ENCODE measurements at places on chromosomes 6 and 20.

DNA sequence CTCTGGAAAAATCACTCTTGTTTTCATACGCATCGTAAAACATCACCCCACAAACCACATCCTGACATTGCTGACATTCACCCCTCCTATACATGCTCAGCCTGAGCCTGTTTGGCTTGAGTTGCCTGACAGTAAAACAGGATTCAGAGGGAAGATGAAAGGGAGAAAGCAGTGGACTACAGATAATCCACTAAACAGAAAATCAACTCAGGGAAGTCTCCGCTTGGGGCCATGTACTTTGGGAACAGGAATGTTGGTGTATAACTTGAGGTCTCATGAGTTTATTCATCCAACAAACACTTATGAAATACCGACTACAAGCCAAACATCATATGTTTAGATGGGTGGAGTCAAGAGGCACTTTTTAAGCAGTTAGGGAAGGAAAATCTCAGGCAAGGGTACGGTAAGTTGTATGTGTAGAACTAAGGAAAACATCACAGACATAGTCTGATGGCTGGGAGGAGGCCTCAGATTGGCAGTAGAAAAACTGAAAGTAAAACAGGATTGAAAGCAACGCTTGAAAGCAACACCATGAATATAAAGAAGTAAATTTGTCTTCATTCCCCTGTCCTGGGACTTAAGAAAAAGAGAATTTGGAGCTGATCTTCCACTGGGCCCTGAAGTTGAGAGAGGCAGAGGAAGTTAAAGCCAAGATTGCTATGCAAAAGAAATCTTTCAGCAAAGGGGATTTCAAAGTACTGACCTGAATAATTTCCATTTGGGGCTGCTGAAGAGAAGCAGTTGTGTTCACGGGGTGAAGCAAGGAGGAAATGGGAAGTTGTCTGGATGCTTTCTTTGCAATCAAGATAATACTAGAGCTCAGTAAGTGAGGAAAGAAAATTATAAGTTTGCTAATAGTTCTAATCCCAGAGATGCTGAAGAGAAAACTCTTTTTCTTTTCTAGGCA is 28.8 kb downstream of the PDE7B start:
- DNase-seq = peak; percentile 15

DNA sequence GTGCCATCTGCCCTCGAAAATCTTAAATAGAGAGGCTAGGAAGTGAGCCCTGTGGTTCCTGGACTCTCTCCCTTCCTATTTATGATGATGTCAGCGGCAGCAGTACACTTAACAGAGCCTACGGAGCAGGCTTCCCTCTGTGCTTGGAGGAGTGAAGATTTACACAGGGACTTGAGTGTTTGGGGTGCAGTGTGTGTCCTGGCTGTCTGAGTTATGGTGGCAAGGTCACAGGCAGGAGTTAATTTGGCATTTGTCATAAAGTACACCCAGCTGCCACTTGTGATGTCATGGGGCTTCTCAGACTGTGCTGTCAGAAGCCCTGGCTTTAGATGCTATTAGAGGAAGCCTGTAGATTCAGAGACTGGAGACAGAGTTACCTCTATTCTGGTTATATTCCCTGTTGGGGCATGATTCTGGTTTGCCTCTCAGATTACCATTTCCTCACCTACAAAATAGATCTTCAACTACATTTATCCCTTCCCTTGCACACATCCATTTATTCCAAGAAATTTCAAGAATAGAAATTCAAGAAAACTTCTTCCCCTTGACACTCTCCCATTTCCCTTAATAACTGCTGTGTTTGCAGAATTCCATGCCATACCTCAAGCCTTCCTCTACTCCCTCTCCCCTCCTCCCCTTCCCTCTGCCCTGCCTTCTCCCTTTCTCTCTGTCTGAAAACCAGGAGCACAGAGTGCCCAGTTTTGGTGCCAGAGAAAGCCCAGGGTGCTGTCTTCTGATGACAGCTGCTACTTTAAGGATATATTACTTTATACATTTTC is 72.1 kb downstream of the SLC24A3 start:
- no peak for DNase-seq

GRCh38 chr20:58635279-58635665 is 15.8 kb upstream of the STX16 start:
- no peak for DNase-seq

DNA sequence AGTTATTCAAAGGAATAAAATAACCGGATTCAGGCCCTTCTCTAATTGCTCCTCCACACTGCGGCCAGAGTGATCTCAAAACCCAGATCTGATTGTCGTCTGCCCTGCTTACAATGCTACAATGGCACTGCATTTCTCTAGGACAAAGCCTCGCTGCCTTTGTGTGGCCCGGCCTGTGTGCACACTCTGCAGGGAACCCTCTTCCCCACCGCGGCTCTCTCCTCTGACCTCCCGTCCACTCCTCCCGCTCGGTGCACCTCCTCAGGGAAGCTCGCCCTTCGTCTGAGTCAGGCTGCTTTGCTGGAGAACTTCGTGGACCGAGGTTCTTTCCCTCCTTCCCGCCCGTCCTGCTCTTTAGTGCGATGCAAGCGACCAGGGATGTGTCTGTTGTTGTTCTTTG is 101.6 kb upstream of the SNX9 start:
- DNase-seq = no peak

GRCh38 chr6:15410752-15411151 is 164.9 kb downstream of the JARID2 start:
- DNase-seq = no peak
